ENCODE measurements at places on chromosomes 1 and 21.

DNA sequence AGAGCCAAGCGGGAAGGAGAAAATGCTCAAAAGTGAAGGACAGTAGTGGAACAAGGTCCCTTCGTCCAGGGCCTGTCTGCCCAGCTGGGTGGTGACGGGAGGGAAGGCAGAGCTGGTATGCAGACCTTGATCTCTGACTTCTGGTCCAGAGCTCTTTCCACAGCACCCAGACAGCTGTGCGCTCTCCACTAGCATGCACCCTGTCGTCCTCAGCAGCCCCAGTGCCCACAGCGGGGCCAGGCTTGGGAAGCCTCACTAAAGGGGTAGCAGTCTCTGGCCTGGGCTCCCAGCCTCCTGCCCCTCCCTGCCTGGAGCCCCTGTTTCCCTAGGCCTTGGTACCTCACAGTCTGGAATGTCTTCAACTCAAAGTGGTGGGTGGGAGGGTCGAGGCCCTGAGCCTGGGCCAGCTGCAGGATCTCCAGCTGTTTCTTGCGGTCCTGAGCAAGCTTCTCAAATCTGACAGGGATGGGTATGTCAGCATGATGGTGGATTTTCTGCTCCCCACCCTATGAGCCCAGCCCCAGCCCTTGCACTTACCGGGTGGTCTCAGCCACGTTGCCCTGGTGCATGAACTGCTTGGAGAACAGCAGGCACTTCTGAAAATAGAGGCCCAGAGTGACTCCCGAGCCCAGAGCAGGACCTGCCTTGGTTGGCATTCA, 10.0 kb downstream of the CC2D1B start:
- no peak for DNase-seq

GRCh38 chr1:185478877-185479276, 161.8 kb upstream of the IVNS1ABP start:
- DNase-seq: no peak

GRCh38 chr1:14877224-14877623, 276.3 kb upstream of the TMEM51 start:
- no peak for DNase-seq

GRCh38 chr21:32742396-32742795, 14.6 kb upstream of the SYNJ1 start:
- DNase-seq: no peak

- DNase-seq: no peak
These were observed 143.0 kb downstream of the MRPL39 start for GRCh38 chr21:25464275-25464674.

GRCh38 chr1:161266202-161266601, 7.7 kb downstream of the PCP4L1 start:
- DNase-seq: no peak

DNA sequence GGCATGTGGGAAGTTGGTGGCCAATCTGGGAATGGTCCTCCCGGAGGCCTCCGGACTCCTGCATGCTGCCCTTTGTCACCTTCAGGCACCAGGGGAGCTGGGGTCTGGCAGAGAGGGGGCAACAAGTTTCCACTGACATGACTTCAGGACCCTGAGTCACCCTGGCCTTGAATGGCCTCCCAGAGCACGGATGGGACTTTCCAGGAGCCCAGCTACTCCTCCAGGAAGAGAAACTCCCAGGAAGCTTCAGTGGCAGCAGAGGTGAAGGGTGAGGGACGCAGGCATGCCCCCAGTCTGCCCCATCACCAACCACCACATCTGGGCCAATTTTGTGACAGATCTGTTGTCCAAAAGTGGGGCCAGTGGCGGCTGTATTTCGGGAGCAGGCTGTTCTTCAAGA, 55.9 kb upstream of the WASF2 start:
- DNase-seq: no peak

GRCh38 chr1:20302108-20302471, 11.4 kb downstream of the VWA5B1 start:
- no peak for DNase-seq

- no peak for DNase-seq
These were observed 35.8 kb downstream of the GREM2 start for GRCh38 chr1:240575981-240576662.

- DNase-seq: peak; percentile 81
These were observed 5.2 kb upstream of the AKNAD1 start for GRCh38 chr1:108862017-108862610.

- no peak for DNase-seq
These were observed 24.3 kb upstream of the LSS start for GRCh38 chr21:46252840-46253239.

GRCh38 chr1:3070644-3071564, 1.9 kb downstream of the PRDM16 start:
- DNase-seq: no peak

DNA sequence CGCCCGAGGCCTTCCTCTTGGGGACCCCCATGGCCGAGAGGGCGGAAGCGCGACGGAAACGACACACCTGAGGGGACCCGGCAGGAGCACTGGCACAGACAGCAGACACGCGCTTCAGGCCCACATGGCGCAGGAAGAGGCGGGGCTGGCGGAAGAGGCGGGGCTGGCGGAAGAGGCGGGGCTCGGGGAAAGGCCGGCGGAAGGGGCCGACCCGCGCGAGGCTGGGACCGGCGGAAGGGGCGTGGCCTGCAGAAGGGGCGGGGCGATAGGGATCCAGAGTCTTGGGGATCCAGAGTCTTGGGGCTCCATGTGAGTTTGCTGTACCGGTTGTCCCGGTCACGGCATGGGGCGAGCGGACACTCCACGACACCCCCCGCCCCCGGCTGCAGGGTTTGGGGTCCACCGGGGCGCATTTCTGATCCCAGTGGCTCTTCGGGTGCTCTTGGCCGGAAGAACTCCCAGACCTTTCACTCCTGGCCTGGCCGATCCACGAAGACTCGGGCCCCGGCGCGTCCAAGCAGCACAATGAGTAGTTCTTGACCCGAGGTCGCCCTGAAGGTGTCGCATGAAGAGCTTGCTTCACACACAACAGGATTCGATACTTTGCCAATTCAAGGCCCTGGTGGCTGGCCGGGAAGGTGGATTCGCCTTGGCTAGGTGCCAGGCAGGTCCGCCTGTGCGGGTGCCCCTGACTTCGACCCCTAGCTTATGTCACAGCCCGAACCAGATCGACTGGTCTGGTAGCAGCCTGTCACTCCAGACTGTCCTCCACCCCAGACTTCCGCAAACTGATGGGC, at the start of gene URB1:
Gene URB1 (minus strand): TSS at position 133 of the 797 bp plus-strand sequence. CDS start 102 bp downstream, at position 31.
- peak; percentile 97 for DNase-seq

- DNase-seq: peak; percentile 19
These were observed 816 bp downstream of the HYI start for GRCh38 chr1:43452789-43453441.

DNA sequence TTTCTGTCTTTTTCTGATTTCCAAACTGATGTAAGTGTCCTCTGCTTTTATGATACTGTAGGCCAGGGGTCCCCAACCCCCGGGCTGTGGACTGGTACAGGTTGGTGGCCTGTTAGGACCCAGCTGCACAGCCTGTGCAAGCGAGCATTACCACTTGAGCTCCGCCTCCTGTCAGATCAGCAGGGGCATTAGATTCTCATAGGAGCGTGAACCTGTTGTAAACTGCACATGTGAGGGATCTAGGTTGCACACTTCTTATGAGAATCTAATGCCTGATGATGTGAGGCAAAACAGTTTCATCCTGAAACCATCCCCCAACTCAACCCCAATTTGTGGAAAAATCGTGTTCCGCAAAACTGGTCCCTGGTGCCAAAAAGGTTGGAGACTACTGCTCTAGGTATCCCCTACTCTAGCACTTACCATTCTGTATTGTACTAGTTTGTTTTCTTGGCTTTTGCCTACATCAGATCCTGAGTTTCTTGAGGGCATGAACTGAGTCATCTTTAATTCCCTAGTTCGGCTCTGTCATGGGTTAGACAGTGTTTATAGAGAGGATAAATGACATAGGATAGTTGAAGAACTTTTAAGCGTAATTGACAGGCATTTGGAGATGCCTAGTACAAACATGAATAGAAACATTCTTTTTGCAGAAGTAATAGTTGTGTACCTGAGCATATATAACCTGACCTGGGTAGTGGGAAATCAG, 4.1 kb downstream of the ABCD3 start:
- no peak for DNase-seq

GRCh38 chr1:230463760-230464159, 37.6 kb upstream of the PGBD5 start:
- no peak for DNase-seq

GRCh38 chr1:232557096-232557495, 72.8 kb downstream of the SIPA1L2 start:
- no peak for DNase-seq

GRCh38 chr21:44552681-44553080, 1.4 kb upstream of the KRTAP10-2 start:
- DNase-seq: no peak

DNA sequence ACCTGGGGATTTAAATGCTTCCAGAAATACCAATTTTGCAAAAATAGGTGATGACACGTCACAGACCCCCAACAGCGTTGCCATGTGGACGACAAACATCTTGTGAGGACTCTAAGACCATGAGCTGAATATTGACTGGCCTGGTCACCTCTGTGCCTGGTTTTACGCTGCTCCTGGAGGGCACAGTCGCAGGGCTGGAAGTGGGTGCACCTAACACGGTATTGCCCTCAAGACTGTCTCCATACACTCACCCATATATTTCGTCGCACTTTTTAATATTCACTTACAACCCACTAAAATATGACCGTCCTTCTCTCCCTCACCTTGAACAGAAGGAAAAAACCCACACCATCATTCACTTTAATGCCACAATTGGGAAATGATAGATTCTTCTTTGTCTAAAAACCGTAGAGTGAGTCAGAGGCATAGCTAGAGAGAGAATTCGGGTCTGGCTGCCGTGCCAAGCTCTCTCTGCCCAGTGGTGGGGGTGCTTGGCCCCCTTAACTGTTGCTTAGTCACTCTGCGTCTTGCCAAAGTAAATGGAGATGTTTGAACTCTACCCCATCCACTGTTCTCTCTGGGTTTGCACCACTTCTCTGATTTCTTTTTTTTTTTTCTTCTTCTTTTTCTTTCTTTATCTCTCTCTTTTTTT, 40.8 kb upstream of the UTS2 start:
- no peak for DNase-seq

- no peak for DNase-seq
These were observed 42.5 kb downstream of the TP53BP2 start for GRCh38 chr1:223803211-223803610.

- DNase-seq: no peak
These were observed 27.2 kb downstream of the MCOLN2 start for GRCh38 chr1:84969489-84970250.

GRCh38 chr1:94798462-94798861, 21.7 kb upstream of the SLC44A3 start:
- no peak for DNase-seq

GRCh38 chr1:77504986-77505385, 177.5 kb downstream of the ZZZ3 start:
- DNase-seq: no peak

GRCh38 chr1:225767634-225768540, 9.7 kb upstream of the SRP9 start:
- DNase-seq: no peak

DNA sequence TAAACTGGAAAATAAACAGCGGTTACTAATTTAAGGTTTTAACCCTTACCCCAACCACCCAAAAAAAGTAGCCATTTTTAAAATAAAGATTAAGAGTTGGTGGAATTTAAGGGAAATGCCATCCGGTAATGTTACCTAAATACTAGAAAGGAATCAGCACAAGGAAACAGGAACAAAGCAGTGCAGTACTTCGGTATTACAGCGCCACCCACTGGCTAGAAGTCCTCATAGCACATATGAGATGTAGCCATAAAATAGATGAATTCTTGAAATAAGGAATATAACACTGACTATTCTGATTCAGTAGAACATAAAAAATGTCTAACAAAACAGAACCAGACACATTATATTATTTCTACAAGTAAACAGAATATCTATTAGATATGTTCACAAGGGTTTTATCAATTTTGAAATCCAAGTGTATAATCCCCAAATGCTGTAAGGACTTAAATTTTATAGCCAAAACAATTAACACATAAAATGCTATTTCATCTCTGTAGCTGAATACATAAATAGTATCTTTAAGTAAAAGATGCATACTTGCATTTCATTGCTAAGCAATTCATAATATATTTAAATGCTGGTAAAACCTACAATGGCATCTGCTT, 58.8 kb downstream of the FRRS1 start:
- peak; percentile 49 for DNase-seq

- DNase-seq: no peak
These were observed 105.0 kb downstream of the FNBP1L start for GRCh38 chr1:93552741-93553455.

DNA sequence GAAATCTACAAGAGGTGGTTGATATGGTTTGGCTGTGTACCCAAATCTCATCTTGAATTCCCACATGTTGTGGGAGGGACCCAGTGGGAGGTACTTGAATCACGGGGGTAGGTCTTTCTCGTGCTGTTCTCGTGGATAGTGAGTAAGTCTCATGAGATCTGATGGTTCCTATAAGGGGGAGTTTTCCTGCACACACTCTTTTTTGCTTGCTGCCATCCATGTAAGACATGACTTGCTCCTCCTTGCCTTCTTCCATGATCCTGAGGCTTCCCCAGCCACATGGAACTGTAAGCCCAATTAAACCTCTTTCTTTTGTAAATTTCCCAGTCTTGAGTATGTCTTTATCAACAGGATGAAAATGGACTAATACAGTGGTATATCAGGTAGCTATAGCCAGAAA, 5.2 kb upstream of the VWA5B1 start:
- no peak for DNase-seq

GRCh38 chr1:228335406-228336307, 71.0 kb downstream of the TRIM11 start:
- no peak for DNase-seq

GRCh38 chr1:12678820-12679219, 34.9 kb downstream of the AADACL4 start:
- no peak for DNase-seq

GRCh38 chr1:156502894-156503697, 2.5 kb upstream of the MEF2D start:
- no peak for DNase-seq

- no peak for DNase-seq
These were observed 11.6 kb upstream of the TTC39A start for GRCh38 chr1:51341876-51342496.

- DNase-seq: no peak
These were observed 156.2 kb upstream of the C8B start for GRCh38 chr1:57122031-57122430.

DNA sequence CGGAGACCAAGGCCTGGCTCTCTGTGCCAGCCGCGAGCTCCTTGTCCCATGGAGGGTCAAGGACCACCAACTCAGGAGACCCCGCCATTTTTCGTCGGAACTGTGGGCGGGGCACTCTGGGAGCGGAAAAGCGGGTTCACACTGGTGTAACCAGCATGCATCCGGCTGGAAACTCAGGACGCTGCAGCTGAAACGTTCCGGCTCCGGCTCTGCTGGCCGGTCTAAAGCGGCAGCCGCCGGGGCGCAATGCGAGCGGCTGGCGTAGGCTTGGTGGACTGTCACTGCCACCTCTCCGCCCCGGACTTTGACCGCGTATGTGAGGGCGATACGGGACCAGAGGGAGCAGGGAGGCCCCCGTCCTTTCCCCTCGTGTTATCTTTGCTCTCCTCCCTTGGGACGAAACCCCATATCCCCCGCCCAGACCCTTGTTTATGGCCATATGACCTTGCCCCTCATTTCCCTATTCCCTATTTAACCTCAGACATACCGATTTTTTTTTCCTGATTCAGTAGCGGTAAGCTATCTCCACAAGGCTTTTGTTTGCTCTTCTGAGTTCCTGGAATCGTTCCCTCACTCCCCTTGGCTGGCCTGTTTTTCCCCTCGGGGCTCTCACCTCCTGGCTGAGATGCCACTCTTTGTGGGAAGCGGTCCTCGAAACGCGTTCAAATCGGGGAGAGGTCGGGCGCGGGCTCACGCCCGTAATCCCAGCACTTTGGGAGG, at the start of the genes NSL1 and TATDN3:
Gene NSL1 (minus strand): TSS at position 102 of the 720 bp plus-strand sequence. CDS start 14 bp downstream, at position 88.
Gene TATDN3 (plus strand): TSS at position 219 of the 720 bp plus-strand sequence. CDS start 28 bp downstream, at position 247.
- DNase-seq: peak; percentile 88

Data from NCI-H1417 (cell line).